Activated CD4-positive, alpha-beta T cell treated with anti-CD3 and anti-CD28 coated beads, Interleukin-2, amount 50 U/mL, for 16 hours (primary cell): ENCODE measurements at places on chromosomes 2 and 18.

DNA sequence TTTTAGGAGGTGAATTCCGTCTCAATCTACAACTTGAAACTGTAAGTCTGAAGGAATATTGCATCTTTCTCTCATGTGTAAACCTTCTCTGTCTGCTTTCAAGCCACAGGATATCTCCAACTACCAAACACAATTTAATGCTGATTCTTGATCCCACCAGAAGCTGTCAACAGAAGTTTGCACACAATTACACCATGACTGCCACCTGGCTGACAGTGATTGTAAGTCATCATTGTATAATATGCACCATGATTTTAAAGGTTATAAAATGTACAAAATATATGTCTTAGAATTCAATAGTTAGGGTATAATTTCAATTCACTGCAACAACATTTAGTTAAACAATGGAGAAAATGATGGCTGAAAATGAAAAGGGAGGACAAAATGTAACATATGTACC, 18.4 kb downstream of the PREPL start:
- DNase-seq = peak; percentile 16

DNA sequence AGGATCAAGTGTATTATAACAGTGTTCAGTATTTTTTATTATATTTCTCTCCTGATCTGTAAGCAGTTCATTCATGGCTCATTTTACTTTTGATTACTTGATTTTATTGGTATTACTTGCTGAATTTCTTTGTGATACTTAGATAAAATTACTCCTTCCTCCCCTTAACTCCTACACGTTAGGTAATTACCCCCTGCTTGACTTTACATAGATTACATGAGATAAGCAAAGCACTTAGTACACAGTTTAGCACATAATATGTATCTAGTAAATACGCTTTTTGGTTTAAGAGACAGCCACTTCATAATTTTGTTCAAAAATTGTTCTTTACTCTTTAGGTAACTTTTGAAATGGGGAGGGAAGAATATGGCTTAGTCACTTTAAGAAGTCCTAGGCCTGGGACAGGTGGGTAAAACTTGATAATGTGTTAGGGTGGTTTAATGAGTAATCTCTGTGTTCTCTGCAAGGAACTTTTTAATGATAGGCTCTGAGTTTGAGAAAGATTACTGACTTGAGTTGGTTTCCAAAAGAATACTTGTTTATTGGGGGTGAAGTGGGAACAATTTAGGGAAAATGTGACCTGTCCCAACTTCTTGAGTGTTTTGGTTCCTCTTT, 80.9 kb downstream of the NCOA1 start:
- no peak for DNase-seq

DNA sequence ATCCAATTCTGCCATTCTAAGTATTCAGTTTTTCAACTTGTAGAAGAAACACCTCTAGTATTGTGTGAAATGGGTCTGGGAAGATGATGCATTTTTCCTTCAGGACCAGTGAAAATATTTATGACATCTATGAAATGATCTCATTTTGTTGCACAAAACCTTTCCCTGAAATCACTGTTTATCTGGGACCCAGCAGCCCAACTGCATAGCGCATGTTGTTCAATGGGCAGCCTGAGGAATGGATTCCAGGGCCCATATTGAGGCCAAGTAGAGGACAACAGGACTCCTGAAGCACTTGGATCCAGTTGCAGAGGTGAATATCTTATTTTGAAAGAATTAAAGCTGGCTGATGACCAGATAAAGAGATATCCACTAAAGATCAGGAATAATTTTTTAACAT, 7.3 kb downstream of the RBMS1 start:
- DNase-seq = no peak

- DNase-seq = no peak
Observed at GRCh38 chr18:39521164-39521563, 1955.6 kb upstream of the CELF4 start.

DNA sequence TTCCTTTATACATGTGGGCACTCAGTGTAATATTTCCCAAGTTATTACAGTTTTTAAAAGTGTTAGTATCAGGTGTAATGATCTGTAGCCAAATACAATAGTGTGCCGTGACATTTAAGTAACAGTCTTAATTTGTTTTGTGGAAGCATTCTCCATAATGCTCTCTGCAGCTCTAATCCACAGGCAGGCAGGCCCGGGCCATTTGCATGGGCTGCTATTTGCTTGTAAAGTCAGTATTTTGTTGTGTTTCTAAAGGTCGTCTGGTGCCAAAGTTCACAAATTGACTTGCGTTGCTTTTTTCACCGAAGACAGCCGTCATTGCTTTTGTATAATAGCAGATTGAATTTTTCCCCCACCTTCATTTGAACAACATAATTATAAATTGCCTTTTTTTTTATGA, 153.0 kb downstream of the GBX2 start:
- no peak for DNase-seq

DNA sequence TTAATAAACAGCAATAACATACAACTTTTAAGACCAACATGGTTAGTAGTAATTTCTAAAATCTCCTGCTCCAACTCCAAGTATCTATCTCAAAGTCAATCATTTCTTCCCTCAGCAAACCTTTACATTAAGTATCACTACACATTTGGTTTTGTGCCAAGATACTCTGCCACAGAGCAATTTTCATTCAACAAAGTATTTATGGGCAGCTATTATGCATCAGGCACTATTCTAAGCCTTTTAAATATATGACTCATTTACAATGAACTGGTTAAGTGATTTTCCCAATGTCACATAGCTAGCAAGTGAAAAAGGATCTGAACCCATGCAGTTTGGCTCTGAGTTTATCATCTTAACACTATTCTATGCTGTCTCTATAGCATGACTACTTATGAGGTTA, 264.3 kb downstream of the NOL4 start:
- DNase-seq = no peak

DNA sequence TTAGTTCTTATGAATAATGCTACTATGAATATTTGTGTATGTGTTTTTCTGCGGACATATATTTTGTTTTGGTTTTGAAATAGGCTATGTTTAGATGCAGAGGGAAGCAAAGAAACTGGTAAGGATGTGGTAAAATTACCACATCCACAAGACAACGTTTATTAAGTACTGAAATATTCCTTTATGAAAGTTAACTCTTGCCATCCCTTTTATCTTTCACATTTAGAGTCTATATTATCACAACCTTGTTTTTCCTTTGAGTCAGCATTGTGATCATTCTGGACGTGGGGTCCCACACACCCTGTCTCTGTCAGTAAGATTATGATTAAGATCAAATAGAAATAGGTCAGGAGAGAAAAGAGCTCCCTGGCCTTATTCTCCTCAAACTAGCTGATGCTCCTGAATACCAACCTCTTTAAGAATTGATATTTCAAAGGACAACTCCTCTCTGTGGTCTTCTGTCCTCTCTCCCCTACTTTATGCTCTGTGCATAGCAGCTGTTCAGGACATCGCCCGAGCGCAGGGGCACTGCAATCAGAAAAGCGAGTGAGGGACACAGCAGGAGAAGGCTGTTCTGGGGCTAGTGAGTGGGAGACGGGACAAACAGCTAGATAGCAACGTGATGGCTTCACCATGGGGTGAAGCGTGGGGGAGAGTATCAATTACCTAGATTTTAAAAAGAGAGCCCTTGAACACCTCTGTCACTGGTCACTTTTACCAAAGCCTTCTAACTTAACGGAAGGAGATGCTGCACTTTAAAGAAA, 12.2 kb downstream of the METAP1D start:
- peak; percentile 48 for DNase-seq

GRCh38 chr2:142223309-142223708, 92.5 kb upstream of the LRP1B start:
- DNase-seq = no peak

GRCh38 chr2:203451689-203452088, 83.4 kb downstream of the RAPH1 start:
- DNase-seq = no peak

DNA sequence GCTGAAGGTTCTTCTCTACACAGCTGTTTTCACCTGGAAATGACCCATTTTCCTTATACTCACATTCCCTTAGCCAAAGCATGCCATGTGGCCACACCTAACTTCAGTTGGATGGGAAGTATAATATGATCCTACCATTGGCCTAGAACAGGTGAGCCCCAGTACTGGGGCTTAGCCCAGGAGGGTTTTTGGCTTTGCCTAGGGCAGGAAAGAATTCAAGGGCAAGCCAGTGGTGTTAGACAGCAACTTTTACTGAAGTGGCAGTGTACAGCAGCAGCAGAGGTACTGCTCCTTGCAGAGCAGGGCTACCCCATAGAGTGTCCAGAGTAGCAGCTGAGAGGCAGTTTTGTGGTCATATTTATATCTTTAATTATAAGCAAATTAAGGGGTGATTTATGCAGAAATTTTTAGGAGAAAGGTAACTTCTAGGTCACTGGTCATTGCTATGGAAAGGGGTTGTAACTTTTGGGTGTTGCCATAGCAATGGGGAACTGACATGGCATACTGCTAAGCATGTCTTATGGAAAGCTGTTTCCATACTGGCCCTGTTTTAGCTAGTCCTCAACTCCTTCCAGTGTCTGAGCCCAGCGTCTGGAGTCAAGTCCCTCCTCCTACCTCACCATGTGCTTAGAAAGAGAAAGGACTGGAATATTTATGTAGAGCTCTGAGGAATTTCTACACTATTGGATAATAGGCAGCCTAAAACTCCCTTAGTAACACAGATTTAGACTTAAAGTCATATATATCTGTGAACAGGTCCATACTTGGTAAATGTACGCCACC, 109.0 kb upstream of the DTNA start:
- no peak for DNase-seq

- no peak for DNase-seq
Observed at GRCh38 chr2:77864426-77864825, 342.2 kb upstream of the LRRTM4 start.

- DNase-seq = no peak
Observed at GRCh38 chr2:100413571-100413970, 3.9 kb downstream of the CHST10 start.
